Activated gamma-delta T cell treated with Interleukin-2 at 50 U/mL for 16 hours (primary cell): ENCODE measurements at places on chromosomes 2 and 18.

GRCh38 chr2:216362730-216363129, 9.6 kb downstream of the MARCHF4 start:
- no peak for DNase-seq

DNA sequence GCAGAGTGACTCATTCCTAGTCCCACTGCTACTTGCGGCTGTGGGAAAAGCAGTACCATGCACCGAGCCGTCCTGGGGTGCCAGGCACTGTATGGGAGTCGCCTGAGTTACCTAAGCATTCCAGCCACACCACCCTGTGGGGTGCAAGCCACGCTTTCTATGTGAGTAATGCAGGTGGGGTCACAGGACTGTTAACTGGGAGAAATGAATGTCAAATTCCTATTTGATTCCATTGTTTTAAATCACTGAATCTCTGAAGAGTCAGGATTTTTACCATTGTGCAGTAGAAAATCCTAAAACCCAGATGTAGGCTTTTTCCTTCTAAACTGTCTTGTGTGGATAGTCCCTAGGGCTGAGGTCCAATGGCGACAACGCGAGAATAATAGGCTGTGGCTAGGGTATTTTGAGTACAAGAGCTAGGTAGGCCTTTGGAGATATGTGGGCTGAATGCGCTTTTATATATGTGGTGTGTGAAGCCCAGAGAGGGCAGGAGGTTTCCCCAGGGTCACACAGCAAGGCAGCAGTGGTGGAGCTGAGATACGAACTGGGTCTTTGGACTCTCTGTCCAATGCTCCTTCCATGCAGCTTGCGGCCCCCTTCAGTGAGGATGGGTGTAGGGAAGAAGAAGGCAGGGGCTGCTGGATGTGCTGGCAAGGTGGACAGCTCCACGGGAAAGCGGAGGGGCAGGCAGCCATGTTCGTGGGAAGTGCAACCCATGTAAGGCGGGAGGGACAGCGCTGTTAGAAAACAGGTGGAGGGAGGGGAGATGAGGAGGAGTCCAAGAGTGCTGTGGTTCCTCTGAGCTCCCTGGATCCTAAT, 83.2 kb downstream of the DDX1 start:
- no peak for DNase-seq

DNA sequence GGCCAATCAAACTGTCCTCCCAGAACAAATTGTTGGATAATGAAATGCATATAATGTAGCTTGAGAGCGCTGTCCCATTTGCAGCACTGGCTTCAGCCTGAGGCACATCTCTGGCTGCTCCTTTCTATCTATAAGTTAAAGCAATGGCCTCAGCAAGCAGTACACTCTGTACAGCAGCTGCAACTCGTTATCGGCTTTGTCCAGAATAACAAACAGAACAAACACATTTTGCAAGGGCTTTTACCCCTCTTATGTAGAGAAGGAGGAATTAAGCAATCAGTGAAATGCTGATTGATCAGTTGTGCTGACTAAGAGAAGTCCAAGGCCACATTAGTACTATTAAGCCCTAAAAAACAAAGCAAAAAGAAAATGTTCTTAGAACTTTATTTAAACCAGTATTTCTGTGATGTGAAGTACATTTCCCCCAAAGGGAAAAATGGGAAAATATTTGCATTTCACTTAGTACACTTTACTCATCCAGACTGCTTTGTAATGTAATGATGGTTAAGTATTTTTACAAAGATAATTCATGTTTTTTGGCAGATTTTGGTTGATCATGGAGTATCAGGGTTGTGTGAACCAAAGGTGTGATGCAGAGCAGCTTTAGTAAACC, 15.0 kb upstream of the CPS1 start:
- no peak for DNase-seq

- DNase-seq, result no peak
These were observed 30.0 kb upstream of the KLHL14 start for GRCh38 chr18:32802591-32803451.

DNA sequence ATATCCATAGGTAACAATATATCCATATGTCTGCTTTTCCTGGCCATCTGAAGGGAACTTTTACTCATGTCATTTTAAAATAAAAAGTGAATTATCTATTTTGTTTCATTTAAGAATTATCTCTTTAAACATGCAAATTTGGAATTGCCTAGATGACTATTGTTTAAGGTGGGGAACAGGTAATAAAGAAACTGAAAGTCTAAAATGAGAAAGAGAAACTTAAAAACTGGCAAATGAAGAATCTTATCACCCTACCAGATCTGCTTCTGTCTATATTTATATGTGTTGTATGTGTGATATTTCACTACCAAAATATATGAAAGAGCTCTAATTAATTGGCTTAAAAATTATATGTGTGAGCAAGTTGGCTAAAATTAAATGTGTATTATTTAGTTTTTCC, 243.2 kb upstream of the KCNH7 start:
- no peak for DNase-seq

GRCh38 chr2:240508832-240509545, 48.8 kb downstream of the ANKMY1 start:
- DNase-seq, result no peak

DNA sequence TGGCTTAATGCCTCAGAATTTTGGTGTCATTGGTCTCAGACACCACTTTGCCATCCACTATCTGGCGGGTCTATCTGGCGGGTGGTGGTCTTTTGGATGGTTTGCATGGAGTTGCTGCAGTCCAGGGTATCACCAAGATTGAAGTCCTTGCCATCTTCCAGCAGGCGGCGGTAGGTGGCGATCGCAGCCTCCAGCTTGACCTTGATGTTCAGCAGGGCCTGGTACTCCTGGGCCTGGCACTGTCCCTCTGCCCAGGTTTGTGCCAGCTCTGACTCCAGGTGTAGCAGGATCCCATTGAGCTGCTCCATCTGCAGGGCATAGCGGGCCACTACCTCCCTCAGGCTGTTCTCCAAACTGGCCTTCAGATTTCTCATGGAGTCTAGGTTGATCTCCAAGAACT, 188.2 kb downstream of the MEMO1 start:
- no peak for DNase-seq

DNA sequence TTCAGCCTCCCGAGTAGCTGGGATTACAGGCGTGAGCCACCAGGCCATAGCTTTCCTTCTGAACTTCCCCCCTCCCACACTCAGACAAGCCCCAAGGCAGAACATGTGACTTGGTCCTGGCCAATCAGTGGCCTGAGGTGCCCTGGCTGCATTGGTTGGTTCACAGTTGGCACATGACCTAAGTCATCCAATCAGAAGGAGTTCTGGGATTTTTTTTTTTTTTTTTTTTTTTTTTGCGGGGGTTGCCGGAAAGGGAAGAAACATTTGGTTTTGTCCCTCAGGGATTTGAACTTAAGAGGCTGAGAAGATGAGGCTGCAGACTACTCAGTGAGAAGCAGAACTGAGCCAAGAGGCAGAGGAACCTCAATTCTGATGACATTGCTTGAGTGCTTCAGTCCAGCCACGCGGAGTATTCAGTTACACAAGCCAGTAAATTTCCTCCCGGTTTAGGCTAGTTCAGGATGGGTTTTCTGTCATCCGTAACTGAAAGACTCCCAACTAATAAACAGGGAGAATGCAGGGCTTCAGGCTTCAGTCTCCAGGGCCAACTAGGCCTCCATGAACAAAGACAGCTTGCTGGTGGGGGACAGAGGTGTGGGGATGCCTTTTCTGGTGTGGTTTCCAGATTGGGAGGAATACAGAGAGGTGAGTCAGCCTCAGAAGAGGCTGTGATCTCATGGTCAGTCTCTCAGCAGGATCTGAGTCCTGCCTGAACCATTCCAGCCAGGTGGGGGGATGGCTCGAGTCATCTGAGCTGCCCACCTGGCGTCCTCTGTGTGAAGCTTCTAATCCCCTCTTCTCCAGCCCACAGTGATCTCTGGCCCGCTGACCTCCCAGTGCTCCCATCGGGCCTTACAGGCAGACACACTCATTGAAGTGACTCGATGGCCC, 9.2 kb downstream of the PTMA start:
- no peak for DNase-seq

- no peak for DNase-seq
These were observed 1.0 kb upstream of the CUL3 start for GRCh38 chr2:224586127-224586695.

DNA sequence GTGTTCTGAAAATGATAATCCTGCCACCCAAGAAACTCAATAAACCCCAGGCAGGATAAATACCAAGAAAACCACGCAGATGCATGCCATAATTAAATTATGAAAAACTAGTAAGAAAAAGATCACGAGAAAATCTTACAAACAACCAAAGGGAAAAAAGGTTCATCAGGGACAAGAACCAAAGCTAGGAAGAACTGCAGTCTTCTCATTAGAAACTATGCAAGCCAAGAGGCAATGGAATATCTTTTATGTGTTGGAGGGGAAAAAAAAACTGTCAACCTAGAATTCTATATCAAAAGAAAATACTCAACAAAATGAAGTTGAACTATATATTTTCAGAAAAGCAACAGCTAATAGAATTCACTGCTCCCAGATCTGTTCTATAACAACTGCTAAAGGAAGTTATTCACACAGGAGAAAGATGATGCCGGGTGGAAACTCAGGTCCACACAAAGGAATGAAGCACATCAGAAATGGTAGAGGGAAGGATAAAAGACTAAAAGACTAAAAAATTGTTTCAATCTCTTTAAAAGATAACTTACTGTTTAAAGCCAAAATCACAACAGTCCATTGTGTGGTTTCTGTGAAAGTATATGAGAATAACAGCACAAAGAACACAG, 55.0 kb downstream of the NDUFA10 start:
- no peak for DNase-seq

- no peak for DNase-seq
These were observed 12.3 kb upstream of the MEP1B start for GRCh38 chr18:32177530-32177929.

GRCh38 chr2:150555611-150556356, 68.3 kb upstream of the RND3 start:
- DNase-seq, result no peak

DNA sequence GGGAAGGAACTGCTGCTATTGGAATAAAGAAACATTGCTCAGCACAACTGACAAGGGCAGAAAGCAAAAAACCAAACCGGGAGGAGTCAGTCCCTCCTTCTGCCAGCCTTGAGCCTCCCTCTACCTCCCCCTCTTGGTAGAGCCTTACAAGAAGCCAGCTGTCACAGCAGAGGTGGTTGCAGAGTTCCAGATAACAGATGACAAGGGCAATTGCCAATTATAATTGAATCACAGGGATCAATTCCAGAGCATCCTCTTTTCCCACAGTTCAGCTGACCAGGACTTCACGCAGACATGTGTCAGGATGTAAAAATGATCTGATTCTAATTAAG, 548.2 kb upstream of the LRRTM1 start:
- DNase-seq, result no peak

GRCh38 chr2:239312741-239313667, 87.8 kb downstream of the HDAC4 start:
- no peak for DNase-seq

DNA sequence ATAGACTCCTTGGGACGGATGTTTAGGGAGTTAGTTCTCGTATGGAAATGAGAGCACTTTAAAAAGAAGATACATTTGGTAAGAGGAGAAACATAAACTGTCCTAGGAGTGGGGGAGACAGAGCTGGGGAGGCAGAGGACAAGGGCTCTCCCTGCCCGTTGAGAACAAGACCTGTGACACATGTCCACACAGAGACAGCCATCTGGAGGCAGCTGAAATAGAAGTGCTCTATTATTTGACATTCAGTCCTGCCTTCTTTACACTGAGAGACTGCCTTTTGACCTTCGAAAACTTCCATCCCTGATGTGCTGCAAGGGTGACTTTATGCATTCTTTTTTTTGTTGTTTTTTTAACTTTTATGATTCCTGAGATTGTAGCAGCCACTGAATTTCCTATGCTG, 150.1 kb downstream of the UXS1 start:
- DNase-seq, result no peak

DNA sequence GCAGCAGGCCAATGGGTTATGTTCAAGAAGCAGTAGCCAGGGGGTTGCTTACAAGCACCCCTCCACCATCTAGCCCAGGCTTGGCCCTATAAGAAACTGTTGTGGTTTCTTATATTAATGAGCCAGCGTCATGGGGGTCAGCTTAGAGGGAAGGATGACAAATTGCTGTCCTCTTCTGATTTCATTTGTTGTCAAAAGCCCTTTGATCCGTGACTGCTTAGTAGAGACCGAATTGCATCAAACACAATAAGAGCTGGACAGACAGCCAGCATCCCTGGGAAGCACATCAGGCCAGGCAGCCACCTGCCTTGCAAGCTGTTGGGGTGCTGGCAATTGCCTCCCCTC, 206.6 kb upstream of the SETBP1 start:
- DNase-seq, result no peak

GRCh38 chr2:176589825-176590440, 320.7 kb downstream of the MTX2 start:
- no peak for DNase-seq

GRCh38 chr2:196767101-196767500, 32.4 kb downstream of the GTF3C3 start:
- DNase-seq, result no peak

- DNase-seq, result no peak
These were observed 171.9 kb downstream of the GALNT1 start for GRCh38 chr18:35753306-35753910.

GRCh38 chr2:9392898-9393765, 30.2 kb downstream of the ITGB1BP1 start:
- no peak for DNase-seq

- DNase-seq, result peak; percentile 73
These were observed at the start of gene ARHGAP15 for GRCh38 chr2:143128681-143129580. ARHGAP15 (plus strand) TSS chr2:143129419.

DNA sequence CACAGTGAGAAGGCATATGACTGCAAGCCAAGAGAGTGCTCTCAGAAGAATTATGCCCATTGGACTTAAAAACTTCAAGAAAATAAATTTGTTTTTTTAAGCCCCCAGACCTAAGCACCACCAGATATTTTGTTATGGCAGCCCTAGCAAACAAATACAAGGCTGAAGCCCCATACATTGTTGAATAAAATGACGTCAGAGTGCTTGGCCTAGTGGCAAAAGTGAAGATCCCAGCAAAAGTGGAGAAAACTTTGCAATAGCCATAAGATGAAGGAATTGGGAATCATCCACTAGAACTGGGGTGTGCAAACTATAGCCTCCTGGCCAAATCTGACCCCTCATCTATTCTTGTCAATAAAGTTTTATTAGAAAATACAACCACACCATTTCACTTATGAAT, 517.5 kb downstream of the IRS1 start:
- DNase-seq, result no peak

GRCh38 chr2:119156105-119156890, 2.3 kb downstream of the C1QL2 start:
- no peak for DNase-seq

GRCh38 chr2:2757764-2758163, 426.7 kb upstream of the MYT1L start:
- DNase-seq, result no peak

GRCh38 chr2:181670632-181671031, 9.7 kb downstream of the NEUROD1 start:
- no peak for DNase-seq

DNA sequence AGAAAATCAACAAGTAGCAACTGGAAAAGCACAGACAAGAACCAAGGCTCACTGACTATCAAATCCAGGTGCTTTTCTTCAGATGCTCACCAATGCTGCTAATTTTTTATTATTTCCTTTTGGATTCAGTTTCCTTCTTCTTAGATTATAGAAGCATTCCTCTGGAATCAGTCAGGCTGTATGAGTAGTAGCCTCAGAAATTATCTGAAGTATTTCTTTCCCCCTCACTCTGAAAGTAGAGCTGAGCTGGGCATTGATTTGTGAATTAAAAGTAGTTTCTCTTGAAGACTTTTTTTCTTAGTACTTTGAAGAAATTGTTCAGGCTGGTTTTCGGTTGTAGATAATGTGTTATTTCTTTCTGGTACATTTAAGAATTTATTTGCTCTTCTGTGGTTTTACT, 273.7 kb downstream of the NOL4 start:
- DNase-seq, result no peak
